Cardiac fibroblast (primary cell): ENCODE measurements at places on chromosomes 5 and 9.

DNA sequence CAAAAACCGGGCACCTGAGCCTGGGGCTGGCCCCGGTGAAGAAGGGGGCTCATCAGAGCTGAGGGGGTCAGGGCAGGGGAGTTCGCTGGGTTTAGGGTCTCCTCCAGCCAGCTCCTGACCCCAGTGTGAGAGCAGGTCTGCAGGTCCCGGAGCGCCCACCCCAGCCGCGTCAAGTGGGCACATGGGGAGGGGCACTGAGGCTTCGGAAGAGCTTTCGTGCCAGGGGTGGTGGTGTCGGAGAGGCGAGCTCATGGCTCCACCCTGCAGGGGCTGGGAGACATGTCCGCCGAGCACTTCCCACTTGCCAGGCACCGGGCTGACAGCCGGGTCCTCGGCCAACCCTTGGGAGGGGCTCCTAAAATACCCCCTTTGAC, 13.2 kb downstream of the VAV2 start:
- DNase-seq: no peak

DNA sequence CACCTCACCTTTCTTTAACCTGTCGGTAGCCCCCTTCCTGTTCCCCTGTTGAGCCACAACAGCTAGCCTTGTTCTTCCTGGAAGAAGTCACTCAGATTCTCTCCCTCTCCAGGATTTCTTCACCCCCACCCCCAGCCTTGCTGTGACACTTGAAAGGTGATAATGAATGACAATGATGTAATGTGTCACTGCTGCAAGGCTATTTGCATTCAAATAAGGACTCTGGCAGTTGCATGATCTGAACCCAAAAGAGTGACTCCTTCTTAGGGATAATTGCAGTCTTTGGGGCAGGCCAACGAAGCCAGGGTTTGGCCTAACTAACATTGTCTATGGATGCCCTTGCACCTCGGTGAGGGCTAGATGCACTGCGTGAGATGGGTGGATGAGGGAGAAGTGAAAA, 154.4 kb upstream of the CLINT1 start:
- DNase-seq: no peak

GRCh38 chr5:138990986-138991590, 116.0 kb upstream of the LRRTM2 start:
- no peak for DNase-seq

DNA sequence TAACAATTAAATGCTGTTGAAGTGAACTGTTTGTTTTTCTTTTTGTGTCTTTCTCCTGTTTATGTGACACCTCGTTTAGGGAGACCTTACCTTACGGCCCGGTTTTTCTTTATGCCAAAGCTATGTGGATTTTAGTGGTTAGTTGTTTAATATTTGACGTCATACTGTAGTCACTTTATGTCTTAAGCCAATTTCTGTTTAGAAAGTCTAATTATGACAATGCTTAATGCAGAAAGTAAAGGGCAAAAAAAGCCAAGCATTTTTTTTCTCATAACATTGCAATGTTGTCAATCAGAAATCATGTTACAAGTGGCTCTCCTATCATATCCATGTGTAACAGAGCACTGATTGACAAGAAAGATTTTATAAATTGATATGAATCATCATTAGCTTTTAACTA, 442.5 kb upstream of the ARRDC3 start:
- no peak for DNase-seq

- DNase-seq: no peak
Observed at GRCh38 chr9:78663369-78663768, 366.4 kb downstream of the PSAT1 start.

DNA sequence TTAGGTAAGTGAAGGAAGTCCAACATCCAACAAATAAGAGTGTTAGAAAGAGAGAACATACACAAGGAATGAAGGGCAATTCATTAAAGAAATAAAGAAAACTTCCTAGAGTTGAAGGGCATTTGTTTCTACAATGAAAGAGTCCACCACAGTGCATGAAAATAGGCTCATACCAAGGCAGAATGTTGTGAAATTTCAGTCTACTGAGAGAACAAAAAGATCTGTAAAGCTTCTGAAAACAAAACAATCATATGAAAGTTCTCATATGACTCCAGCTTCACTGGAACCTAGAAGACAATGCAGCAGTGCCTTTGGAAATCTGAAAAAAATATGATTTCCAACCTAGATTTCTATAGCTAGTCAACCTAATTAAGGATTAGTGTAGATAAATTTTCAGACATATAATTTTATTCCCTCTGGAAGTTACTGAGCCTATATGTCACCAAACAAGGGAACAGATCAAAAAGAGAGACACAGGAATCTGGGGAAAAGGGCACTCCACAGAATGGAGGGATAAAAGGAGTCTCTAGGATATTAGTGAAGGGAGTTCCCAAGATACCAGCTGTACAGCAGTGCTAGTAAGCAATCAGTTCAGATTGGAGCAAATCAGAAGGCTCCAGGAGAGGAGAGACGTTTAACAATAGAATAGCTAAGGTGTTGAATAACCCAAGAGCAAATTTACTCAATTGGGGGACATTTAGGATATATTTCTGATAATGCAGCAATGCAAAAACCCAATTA, 5.8 kb downstream of the C5orf58 start:
- no peak for DNase-seq

GRCh38 chr5:73759771-73760170, 133.8 kb downstream of the ARHGEF28 start:
- DNase-seq: no peak

GRCh38 chr5:172585114-172585513, 55.9 kb upstream of the NEURL1B start:
- DNase-seq: no peak

GRCh38 chr5:150078802-150079689, 7.3 kb downstream of the CSF1R start:
- DNase-seq: no peak

DNA sequence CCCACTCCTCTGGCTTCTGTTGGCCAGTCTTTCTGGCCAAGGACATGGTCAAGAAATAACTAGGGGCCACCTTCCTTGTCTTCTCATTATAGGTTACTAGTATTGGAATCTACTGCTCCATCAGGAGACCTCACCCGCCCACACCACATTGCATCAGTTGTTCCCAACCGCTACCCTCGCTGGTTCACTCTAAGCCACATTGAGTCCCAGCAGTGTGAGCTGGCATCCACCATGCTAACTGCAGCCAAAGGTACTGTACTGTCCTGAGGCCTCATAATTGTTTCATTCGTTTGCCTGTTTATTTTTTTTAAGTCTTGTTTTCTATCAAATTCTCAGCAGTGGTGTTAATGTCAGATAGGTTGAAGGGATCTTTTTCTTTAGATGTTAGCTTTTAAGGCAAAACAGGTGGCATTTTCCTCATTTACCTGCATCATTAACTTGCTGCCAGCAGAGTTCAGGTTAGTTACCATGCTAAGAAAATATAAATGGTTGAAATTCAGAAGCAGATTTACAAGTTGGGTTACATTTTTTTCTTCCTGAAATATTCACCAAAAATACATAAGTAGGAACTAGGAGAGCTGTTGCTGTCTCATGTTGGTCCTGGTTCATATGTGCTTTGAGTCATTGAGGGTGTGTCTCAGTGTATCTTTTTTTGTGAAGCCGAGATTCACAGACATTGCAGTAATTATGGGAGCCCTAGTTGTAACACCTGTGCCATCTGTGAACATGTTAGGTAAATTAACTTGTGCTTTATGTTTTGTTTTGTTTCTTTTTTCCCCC, 206.9 kb downstream of the ZSWIM6 start:
- no peak for DNase-seq

- no peak for DNase-seq
Observed at GRCh38 chr5:137611794-137612435, 112.8 kb upstream of the SPOCK1 start.

DNA sequence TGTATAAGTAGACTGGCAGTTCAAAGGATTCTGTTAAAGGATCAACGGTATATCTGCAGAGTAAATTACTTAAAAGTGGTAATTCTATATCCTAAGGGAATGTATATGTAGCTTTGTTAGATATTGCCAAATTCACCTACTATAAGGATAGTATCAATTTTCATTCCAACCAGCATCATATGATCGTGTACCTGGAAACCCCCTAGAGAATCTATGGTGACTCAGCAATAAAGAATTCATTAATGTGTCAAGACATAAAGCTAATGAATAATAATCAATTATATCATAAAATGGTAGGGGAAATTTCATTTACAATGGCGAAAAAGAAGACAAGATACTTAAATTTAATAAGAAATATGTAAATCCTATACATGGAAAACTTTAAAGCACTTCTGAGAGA, 234.1 kb upstream of the ACTBL2 start:
- DNase-seq: no peak

DNA sequence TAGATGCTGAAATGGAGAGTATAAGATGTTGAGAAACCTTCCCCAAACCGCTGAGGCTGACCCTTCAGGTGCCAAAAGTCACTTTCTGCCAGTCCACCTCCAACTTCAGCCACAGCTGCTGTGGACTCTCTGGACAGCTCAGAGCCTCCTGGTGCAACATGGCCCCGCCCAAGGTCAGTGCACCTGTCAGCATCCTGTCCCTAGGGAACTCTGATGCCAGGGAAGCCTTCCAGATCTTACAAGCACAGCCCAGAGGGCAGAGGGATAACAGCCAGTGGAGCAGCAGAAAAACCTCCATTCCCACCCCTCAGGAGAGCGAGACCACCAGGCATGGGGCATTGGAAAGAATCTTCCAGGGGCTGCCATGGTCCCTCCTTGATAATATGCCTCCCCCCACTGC, 10.5 kb upstream of the PTGES2 start:
- no peak for DNase-seq

GRCh38 chr5:2135354-2135753, 252.6 kb upstream of the IRX4 start:
- no peak for DNase-seq

DNA sequence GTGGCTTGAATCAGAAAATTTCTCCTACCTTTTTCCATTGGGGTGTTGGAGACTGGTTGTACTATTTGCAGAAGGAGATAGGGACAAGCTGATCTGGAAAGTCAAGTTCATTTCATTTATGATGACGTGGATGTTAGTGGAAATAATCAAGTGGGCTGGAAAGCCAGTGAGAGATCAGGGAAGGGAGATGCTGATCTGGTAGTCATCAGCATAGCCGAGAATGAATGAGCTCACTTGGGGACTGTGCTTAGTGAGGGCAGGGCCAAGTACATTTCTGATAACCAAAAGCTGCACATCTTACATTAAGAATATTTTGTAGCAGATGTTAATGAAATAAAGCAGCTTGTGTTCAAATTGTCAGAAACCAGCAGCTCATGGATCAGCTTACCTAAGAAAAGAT, 12.1 kb downstream of the MAN2A1 start:
- no peak for DNase-seq

DNA sequence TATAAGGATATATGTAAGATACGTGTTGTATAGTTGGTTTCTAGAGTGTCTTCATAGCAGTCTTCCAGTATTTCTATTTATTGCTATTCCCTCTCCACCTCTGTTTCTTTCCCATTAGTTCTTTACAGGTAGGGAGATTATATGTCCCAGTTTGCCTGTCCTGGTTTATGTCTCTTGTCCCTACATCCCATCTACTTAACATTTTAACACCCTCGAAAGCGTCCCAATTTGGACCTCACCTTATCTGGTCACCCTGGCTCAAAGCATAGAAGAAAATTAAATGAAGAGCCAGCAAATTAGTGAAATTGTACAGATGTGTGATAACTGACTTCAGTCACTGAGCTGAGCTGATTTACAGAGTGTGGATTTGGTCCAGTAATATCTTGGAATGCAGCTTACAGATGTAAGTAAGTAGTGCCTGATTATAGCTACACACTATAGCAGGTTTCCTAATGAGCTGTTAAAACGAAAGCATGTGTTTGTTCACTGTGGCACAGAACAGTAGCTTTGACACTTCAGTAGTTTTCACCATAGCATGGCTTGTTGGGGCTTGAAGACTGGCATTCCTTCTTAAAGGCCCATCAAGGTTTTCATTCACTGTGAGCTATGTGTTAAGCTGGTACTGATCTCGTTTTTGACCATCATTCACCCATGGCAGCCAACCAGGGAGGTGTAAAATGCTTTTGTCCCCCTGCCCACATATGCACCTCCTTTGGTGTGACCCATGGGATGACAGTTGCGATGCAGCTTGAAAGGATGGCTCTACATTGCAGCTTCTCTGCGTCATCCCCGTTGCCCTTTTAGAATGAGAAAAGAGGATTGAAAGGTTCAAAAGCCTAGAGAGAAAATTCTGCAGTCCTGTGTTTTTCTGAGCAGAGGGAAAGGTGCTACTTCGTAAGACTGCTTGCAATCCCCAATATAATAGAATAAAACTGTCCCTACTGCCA, 192.1 kb upstream of the DMRT1 start:
- no peak for DNase-seq

GRCh38 chr9:103991698-103992097, 102.4 kb upstream of the SMC2 start:
- peak; percentile 60 for DNase-seq

- DNase-seq: no peak
Observed at GRCh38 chr5:58106754-58107410, 353.0 kb downstream of the PLK2 start.

GRCh38 chr5:172322028-172322965, 38.7 kb upstream of the UBTD2 start:
- DNase-seq: no peak

- DNase-seq: peak; percentile 98
Observed at GRCh38 chr9:129145841-129146292, 32.2 kb downstream of the IER5L start.

DNA sequence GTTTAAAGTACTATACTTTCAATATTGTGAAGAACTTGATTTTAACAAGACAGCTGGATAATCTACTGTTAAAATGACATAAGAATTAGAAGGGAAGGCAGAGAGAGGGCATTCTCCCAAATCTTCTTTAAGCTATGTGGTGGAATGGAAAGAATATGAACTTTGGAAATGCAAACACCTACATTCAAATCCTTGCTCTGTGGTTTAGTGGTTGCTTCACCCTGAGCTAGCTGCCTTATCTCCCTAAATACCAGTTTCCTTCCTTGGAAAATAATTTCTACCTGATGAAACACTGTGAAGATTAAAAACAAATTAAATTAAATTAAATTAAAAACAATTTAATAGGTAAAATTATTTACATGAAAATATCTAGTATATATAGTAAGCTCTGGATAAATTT, 98.5 kb downstream of the GPR21 start:
- DNase-seq: no peak

- DNase-seq: peak; percentile 55
Observed at GRCh38 chr5:173878224-173878967, 9.8 kb upstream of the CPEB4 start.

- no peak for DNase-seq
Observed at GRCh38 chr5:156929366-156929948, 33.6 kb downstream of the TIMD4 start.

DNA sequence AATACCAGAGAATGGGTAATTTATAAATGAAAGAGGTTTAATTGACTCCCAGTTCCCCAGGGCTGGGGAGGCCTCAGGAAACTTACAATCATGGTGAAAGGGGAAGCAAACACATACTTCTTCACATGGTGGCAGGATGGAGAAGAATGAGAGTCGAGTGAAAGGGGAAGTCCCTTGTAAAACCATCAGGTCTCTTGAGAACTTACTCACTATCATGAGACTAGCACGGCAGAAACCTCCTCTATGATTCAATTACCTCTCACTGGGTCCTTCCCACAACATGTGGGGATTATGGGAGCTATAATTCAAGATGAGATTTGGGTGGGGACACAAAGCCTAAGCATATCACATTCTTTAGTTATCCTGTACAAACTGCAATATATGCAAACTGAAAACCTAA, 609.4 kb downstream of the MTRR start:
- DNase-seq: peak; percentile 55

- DNase-seq: no peak
Observed at GRCh38 chr9:111683392-111683791, 22.0 kb downstream of the GNG10 start.
